ENCODE measurements at places on chromosomes 4 and X. TPM values are rescaled to one million over a fixed set of nuclear protein-coding genes. Genes with fewer than 3 reads are reported as not detected.

GRCh38 chr4:48290146-48290772 lies 20.6 kb upstream of the TEC start:
- DNase-seq = no peak

- DNase-seq = no peak
Measured at GRCh38 chrX:131549011-131549410, 5.1 kb downstream of the OR13H1 start.

- DNase-seq = no peak
Measured at GRCh38 chrX:110966839-110967238, 129.2 kb upstream of the PAK3 start.

DNA sequence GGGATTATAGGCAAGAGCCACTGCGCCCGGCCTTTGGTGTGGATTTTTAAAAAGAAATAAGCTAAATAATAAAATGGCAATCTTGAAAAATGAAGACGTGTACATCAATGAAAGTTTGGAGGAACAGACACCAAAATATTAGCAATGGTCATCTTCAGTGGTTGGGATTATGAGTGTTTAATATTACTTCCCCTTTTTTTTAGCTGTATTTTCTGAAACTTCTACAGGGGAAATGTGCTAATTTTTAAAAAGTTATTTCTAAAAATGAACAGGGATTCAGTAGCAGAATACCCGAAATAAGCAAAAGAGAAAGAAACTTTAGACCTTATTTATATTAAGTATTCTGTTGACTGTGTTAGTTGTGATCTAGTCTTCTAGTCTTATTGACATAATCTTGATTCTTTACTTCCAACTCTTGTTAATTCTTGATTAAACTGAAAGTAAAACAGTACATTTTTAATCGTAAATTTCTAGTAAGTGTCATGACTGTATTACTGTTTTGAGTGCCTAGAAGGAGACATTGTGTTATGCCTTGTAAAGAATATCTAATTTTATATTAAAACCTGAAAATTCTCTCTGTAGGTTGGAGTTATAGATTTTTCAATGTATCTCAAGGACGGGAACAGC lies 51.3 kb downstream of the RUFY3 start:
- no peak for DNase-seq

DNA sequence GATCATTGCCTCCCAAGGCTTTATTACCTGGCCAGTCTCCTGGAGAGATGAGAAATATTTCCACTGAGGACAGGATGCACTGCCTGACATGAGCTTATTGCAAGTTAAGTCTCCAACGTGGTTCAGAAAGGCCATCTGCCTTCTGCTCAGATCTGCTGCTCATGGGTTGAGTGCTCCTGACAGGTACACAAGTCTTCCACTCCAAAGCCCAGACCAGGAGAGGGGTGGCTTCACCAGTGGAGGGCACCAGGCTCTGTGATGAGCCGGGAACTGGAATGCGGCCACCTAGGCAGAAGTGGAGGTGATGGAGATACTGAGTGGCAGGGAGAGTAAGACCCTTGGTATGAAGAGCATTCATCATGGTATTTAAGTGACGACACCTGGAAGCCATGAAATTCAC lies 79.5 kb upstream of the IRF2 start:
- no peak for DNase-seq

DNA sequence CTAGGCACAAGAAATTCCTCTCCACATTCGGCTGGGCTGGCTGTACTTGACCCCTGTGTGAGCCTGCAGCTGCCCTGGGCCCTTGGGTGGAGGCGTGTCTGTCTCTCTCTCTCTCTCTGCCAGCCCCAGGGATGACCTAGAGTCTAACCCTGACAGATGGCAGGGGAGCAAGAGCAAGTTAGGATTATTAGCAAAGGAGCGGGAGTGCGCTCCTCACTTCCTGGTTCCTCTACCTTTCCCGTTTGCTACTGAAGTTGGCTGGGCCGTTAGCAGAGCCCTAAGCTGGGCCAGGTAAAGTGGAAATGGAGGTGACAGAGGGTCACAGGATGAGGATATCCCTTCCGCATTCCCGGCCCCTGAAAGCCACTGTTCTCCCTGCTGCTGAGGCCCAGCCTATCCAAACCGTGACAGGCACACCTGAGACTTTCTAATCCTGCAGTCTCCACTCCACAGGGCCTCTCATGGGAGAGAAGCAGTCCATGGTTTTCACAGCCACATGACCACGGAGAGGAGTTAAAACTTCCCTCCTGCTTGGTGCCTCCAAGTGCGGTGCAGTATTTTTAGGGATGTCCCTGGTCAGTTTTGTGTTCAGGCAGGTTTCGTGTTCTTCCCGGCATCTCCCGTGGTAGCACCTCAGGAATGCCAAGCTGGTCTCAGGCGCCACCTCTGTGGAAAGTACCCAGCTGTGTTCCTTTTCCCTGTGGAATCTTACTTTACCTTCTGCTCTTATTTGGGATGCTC lies 79.3 kb downstream of the CLDN22 start:
- DNase-seq = peak; percentile 38

- no peak for DNase-seq
Measured at GRCh38 chrX:54049801-54050200, 5.5 kb upstream of the PHF8 start.

GRCh38 chrX:19827088-19827487 lies 60.3 kb downstream of the SH3KBP1 start:
- DNase-seq = no peak

GRCh38 chr4:169348541-169348940 lies 77.8 kb upstream of the SH3RF1 start:
- no peak for DNase-seq

DNA sequence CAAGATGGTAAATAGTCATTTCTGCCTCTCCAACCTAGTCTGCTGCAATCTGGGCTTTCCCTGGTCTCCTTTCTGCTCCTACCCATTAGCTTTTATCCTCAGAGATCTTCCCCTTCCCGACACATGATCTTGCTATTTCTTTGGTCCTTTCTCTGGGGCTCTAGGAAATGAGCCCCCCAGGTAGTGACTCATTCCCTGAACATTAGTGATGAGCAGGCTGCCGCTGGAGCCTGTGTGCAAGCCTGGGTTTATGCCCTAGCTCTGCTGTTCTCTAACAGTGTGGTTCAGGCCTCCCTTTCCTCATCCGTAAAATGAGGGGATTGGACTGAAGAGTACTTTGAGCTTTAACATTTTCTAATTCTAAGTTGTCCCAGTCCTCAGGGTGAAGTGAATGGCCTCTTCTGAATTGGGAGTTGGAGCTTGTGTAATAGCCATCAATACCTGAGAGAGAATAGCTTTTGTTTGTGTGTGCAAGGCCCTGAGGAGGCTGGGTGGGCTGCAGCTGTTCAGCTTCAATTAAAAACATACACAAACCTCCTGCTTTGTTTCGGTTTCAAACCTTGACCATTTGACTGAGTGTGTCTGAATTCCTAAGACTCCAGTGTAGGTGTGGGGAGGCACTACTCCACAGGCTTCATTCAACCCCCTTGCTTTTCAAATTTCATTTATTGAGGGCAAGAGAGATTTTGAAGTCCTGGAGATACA lies 115.6 kb upstream of the SCML1 start:
- no peak for DNase-seq

DNA sequence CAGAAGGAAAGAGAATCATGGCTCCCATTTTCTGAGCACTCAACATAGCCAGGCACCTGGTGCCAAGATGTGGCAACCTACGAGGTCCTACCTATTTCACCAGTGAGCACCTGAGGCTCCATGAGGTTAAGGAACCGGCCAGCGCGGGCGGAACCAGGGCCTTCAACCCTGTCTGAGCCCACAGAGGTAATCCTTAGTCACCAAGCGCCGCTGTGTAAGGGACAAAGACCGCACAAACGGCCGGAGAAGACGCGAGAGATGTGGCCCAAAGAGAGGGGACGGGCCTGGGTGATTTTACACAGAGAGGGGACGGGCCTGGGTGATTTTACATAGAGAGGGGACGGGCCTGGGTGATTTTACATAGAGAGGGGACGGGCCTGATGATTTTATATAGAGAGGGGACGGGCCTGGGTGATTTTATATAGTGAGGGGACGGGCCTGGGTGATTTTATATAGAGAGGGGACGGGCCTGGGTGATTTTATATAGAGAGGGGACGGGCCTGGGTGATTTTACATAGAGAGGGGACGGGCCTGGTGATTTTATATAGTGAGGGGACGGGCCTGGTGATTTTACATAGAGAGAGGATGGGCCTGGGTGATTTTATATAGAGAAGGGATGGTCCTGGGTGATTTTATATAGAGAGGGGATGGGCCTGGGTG lies 114.2 kb downstream of the SMIM20 start:
- DNase-seq = no peak

- DNase-seq = no peak
Measured at GRCh38 chrX:113260474-113260873, 419.8 kb upstream of the AMOT start.

- DNase-seq = no peak
Measured at GRCh38 chr4:156638925-156639605, 332.5 kb downstream of the PDGFC start.

GRCh38 chr4:177322881-177323280 lies 13.2 kb downstream of the NEIL3 start:
- DNase-seq = no peak

- no peak for DNase-seq
Measured at GRCh38 chrX:117898226-117898625, 218.4 kb downstream of the KLHL13 start.

DNA sequence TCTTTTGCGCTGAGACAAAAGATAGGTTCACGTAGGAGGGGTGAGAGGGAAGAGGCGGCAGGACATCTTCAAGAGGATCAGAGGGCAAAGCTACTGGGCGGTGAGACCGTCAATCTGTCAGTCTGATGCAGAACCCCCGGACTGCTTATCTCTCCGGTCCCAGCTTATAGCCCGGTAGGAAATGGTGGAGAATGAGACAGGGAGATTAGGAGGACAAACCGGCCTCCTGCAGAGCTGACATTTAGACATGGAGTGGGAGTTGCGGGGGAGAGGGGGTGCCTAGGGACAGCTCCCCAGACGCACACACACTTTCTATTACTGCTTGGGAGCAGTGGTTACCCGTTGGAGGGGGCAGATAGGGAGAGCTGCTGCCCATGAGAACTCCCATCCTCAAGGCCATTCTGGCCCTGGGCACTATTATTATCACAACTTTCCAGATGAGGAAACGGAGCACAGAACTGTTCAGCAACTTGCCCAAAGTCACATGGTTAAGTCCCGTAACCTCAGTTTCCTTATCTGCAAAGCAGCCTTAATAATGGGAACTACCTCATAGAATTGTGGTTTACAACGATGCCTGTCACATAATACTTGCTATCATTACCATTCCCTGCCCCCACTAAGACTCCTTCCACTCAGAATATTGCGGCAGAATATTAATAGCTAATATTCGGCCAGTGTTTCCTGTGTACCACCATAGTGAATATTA lies 1.1 kb upstream of the HDAC6 start:
- DNase-seq = no peak

DNA sequence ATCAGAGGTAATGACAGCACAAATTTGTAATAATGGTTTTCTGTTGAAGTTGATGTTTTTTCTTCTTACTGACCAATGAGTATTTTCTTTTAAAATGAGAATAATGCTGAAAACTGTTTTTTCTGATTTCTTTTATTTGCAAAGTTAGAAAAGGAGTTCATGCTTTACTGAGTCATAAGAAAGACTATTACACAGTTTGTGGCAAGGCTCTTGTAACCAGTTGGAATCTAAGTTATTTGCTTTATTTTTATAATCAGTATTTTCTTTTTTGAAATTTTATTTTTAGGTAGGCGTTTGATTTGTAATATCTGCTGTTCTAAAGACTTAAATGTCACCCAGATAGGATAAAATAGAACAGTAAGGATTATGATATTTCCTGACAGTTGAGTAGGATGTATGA lies 25.5 kb downstream of the ANAPC4 start:
- DNase-seq = no peak

- DNase-seq = no peak
Measured at GRCh38 chr4:98148856-98149255, 5.6 kb upstream of the STPG2 start.

- no peak for DNase-seq
Measured at GRCh38 chrX:25650216-25650820, 487.8 kb upstream of the MAGEB18 start.

DNA sequence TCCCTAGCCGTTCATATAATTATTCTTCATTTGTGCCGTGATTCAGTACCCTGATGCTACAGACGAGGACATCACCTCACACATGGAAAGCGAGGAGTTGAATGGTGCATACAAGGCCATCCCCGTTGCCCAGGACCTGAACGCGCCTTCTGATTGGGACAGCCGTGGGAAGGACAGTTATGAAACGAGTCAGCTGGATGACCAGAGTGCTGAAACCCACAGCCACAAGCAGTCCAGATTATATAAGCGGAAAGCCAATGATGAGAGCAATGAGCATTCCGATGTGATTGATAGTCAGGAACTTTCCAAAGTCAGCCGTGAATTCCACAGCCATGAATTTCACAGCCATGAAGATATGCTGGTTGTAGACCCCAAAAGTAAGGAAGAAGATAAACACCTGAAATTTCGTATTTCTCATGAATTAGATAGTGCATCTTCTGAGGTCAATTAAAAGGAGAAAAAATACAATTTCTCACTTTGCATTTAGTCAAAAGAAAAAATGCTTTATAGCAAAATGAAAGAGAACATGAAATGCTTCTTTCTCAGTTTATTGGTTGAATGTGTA lies 7.0 kb downstream of the SPP1 start:
- no peak for DNase-seq

GRCh38 chr4:23897564-23898109 lies 7.8 kb upstream of the PPARGC1A start:
- DNase-seq = no peak

DNA sequence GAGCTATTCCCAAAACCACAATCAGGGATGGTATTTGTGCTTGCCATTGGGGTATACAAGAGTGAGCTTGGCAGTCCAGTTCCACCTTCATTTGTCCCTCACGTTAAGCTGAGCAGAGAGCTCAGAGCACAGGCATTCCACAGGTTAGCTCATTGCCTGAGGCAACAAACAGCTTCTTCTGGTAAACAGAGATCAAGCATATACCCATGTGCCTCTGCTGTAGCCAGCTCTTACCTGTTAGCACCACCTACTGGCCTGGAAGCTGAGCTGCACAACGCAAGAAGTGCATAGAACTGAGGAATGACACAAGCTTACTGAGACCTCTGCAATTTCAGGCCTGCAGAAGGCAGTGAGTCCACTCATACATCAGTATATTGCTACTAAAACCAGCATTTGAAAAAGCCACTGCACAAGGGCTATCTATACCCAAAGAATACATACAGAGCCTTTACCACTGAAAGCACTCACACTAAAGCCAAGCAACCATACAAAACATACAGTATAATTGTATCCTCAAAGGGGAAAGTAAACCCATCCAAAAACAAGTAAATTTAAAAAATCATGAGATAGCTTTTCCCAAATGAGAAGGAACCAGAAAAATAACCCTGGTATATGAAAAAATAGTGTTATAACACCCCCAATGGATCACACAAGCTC lies 258.3 kb upstream of the GABRA2 start:
- DNase-seq = no peak

The SEC31A gene
- 123 TPM for polyA plus RNA-seq

The CFAP99 gene
- polyA plus RNA-seq = 1.6 TPM

The GYPA gene
- polyA plus RNA-seq = not detected

The FHIP1A gene
- 2.2 TPM for polyA plus RNA-seq

The CENPI gene
- 0.26 TPM for polyA plus RNA-seq

The MND1 gene
- not detected for polyA plus RNA-seq

The AFM gene
- polyA plus RNA-seq = 0.82 TPM

The DACH2 gene
- polyA plus RNA-seq = 2.7 TPM

The FATE1 gene
- 0.07 TPM for polyA plus RNA-seq

Data from pancreas (tissue), 10 donors.